NCI-H2081 treated with DMSO at 0.1 percent for 48 hours (cell line): ENCODE measurements at places on chromosomes 1 and 21.

- DNase-seq = no peak
Measured at GRCh38 chr1:97636941-97637340, 283.9 kb downstream of the DPYD start.

- DNase-seq = no peak
Measured at GRCh38 chr1:16267690-16268180, 30.8 kb upstream of the CPLANE2 start.

DNA sequence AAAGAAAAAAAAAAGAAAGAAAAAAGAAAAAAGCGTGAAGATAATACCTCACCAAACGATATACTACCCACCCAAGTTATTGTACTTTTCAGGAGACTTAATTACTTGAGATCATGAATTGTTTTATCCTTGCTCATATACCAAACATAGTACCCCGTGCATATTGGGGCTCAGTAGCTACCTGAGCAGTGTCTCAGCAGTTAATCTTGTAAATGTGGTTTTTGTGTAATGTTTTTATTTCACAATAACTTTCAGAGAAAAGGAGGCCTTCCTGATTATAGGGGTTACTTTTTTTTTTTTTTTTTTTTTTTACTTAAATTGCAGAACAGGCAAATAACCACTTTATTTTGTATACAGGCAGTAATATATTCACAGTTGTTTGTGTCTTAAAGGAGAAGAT is 80.3 kb downstream of the OSBPL9 start:
- DNase-seq = no peak

GRCh38 chr1:111364690-111365089 is 62.8 kb downstream of the OVGP1 start:
- DNase-seq = no peak

DNA sequence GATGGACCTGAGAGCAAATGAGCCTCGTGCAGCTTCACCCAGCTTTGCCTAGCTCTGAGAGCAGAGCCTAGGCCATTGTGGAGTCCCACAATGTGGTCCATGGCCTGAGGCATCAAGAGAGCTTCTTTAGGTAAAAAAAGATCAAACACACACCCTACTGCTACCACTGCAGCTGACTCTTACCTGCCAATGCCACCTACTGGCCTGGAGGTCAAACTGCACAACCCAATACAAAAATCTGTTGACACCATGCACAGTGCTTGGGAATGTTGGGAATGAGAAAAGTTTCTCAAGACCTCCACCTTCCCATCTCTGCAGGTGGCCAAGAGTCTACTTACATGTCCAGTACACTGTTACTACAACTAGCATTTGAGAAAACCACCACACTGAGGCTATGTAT is 60.6 kb downstream of the UCHL5 start:
- no peak for DNase-seq

DNA sequence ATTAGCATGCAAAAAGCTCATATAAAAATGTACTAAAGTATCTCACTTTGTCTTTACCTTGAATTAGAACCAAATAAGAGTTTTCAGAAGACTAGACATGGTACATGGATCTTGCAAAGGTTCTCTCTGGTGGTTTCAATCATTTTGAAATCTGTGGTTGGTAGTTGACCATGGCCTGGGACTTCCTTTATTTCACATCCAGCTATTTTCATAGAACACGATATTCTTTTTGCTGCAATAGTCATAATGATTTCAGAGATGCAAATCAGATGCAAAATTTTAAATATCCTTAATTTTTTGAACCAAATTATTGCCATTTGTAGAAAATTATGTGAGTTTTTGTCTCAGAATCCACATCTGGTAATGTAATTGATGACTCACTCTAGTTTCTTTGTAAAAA is 375.1 kb upstream of the ZP4 start:
- no peak for DNase-seq

GRCh38 chr1:208258277-208258676 is 14.1 kb upstream of the PLXNA2 start:
- no peak for DNase-seq

GRCh38 chr1:6612641-6613360 is 730 bp upstream of the PHF13 start:
- no peak for DNase-seq

DNA sequence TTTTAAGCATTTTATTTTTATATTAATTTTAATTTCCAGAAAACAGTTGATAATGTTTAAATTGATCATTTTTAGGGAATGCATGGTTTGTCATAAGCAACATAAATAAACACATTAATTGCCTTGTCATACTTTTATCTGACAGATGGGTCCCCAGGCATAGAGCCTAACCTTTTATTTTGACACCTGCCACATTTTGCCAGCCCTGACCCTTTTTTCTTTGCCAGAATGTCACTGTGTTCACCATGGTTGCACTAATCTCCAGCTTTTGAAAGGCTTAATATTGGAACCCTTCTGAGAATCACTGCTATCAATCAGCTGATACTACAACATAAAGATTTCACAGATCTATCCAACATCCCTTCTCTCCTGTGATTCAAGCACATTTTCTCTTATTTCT is 56.0 kb upstream of the DPYD start:
- no peak for DNase-seq

- DNase-seq = no peak
Measured at GRCh38 chr21:24096651-24097050, 1510.6 kb downstream of the MRPL39 start.
